ENCODE measurements at places on chromosomes 2 and 18.

DNA sequence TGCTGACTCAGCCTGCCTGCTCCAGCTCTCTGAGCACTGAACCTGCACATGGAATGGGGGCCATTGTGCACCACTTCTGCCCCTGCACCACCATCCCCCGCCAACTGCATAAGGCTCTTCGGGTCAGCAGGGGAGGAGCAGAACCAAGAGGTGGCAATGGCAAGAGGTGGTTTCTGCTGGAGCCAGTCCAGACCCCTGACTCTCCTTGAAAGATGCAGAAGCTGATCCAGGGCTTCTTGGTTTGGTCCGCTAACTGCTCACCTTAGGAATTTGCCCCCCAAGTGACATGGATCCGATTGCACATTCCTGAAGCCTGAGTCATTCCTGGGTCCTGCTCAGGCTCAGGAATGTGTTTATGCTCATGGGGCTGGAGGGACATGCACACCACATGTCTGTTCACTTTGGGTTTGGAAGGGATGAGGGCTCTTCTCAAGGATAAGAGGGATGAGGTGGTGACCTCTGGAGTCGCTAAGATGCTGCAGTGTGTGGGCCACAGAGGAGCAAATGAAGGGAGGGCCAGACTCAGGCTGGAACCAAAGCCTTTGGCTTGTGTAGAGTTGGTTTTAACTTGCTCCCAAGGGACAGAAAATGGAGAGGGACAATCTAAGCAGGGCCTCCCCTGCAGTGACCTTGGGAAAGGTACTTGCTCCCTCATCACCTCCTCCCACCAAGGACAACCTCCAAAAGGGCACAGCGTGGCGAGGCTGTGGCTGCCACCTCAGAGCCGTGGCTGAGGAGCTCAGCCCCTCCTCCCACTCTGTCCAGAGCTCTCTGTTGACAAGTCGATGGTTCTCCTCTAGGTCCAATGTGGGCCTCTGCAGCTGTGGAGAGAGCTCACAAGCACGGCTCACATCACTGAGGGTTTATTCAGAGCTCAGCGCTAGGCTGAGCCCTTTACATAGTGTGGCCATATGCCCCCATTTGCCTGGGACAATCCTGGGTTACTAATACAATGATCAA, 66.2 kb downstream of the HS1BP3 start:
- DNase-seq, result peak; percentile 71

GRCh38 chr18:2618009-2618408, 37.5 kb upstream of the SMCHD1 start:
- no peak for DNase-seq

GRCh38 chr2:11945139-11946126, 199.0 kb downstream of the LPIN1 start:
- no peak for DNase-seq

GRCh38 chr2:25545899-25546298, 127.5 kb downstream of the DTNB start:
- no peak for DNase-seq

DNA sequence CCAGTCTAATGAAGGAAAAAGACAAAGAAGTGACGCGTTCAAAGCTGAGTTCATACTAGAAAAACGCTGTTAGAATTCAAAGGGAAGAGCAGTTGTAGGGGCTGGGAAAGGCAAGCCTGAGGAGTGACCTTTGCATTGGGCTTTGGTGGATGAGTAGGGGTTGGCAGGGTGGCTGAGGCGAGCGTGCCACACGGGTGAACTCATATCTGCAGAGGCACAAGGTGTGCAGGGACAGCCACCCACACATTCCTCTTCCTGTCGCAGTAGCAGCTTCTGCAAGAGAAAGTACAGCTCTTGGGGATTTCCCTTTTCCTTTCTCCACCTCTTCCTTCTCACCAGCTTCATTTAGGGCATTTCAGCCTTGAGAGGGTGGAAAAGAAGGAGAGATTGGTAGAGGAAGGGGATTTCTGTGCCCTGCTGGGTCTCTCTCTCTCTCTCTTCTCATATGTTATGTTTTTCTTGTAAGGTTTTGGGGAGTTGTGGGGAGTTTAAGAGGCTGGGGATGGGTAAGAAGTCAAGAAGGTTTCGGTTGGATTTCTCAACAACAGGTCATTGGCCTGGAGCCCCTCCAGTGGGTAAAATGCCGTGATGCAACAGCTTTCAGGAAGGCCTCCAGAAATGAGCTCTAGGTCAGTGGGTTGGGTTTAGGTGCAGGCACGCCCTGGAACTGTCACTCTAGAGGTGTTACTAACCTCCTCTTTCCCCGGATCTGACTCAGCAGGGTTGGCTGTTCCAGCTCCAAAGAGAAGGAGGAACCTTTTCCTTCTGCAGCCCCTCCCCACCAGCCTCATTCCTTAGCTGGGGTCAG, 40.1 kb downstream of the ODC1 start:
- peak; percentile 56 for DNase-seq

DNA sequence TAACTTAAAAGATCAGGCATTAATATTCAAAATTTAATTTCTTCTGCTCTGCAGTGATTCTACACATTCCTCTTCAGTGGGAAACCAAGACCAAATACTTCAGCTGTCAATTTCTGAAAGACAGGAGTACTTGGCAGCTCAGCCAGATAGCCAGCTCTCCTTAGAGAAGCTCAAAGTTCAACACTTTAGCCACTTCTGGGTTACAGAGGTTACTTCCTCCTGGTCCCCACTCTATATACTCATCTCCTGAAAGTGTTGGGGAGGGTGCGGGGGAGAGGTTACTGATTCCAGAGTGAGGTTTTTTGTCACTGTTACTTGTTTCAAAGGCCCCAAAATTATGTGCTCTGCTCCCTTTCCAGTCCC, 4.1 kb downstream of the CYTIP start:
- no peak for DNase-seq

GRCh38 chr2:28137221-28137620, 246.7 kb downstream of the BABAM2 start:
- peak; percentile 80 for DNase-seq

- no peak for DNase-seq
These were observed 24.1 kb downstream of the TRABD2A start for GRCh38 chr2:84856787-84857186.

DNA sequence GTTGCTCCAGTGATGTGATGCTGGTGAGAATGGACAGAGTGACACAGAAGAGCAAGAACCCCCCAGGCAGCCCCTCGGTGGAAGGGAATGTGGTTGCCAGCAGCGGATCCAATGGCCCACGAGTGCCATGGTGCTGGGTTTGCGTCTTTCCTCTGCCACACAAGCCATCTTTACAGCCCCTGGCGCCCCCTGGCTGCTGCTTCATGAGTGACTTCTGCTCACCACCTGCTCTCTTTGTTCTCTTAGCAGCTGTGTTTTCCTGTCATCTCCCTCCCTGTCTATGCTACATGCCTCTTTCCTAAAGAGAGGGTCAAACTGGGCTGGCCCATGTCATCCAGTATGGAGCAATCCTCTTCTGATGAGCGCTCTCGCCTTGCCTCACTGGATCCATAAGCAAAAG, 300.0 kb upstream of the SMIM21 start:
- no peak for DNase-seq

DNA sequence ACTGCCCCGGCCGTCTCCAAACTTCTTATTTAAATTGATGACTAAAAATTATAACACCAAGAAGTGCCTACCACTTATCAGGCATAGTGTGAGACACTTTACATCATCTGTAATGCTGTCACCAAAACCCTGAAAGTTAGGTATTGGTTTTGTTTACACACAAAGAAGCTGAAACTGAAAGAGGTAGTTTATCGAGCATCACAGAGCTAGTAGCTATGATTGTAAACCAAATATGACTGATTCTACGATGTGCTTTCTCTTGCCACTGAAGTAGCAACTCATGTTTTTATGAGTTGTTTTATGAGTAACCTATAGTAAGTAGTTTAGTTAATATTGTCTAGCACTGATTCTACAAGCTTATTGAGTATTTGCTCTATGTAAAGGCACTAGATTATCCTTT, 31.5 kb downstream of the DYNC1I2 start:
- no peak for DNase-seq

GRCh38 chr2:239110595-239111048, 262.7 kb downstream of the TWIST2 start:
- DNase-seq, result no peak

DNA sequence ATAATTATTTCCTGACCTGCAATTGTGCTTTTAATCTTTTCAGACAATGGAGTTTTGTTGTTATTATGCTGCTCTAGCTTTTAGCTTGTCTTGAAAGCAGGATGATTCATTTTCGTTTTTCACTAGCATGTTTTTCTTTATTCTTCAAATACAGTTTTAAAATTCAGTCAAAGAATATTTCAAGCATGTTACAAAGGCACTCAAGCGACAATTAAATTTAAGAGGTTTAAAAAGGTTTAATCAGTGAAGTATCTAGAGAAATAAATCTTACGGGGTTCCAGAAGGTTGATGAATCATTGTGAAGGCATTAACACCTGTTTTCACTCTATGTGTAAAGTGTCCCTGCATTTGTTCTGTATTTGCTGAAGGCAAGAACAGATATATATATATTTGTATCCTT, 390.7 kb upstream of the TMEFF2 start:
- no peak for DNase-seq

GRCh38 chr2:37143974-37144373, 12.8 kb downstream of the EIF2AK2 start:
- no peak for DNase-seq

- DNase-seq, result no peak
These were observed 66.0 kb downstream of the RAB10 start for GRCh38 chr2:26099933-26100332.

GRCh38 chr2:12073217-12073852, 326.9 kb downstream of the LPIN1 start:
- DNase-seq, result no peak

DNA sequence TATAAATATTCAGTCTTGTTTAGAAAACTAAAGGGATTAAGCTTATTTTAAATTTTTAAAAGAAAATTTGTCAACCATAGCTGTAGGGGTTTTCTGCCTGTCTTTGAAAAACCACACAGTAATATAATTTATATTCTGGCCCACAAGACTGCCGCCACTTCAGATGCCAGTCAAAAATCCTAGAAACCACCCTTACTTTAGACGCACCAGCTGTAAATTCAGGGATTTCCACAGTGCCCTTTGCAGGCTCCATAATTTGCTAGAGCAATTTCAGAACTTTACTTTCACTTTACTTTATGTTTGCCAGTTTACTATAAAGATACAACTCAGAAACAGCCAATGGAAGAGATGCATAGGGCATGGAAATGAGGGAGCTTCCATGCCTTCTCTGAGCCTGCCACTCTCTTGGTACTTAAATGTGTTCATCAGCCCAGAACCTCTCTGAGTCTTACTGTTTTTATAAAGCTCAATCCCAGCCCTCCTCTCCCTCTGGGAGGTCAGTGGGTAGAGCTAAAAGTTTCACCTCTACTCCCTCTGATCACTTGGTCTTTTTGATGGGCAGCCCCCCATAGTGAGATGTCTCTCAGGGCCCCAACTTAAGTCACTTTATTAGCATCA, 63.3 kb downstream of the KYNU start:
- DNase-seq, result no peak

DNA sequence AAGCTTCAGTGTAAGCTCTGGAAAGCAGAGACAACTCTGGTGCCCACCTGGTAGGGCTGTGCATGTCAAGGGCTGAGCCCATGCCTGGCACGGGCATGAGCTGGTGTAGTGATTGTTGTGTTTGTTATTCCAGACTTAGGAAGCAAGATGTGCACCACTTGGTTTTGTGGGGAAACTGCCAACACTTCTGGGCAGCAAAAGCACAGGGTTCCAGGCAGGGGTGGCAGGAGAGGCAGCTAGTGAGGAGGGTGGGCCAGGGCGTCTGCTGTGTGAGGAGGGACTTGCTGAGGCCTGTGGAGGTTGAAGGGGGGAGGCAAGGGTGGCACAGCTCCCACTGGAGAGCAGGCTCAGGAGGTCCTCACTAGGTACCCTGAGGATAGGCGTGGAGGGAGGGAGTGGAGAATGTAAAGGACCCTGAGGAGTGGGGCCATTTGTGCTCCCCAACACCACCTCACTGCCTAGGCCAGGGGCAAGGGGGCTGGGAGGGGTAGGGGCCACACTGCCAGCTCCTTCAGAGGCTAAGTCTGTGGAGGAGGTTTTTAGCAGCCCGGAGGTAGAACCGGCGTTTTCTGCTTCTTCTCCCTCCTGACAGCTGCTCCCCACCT, 104.0 kb upstream of the POU3F3 start:
- no peak for DNase-seq

DNA sequence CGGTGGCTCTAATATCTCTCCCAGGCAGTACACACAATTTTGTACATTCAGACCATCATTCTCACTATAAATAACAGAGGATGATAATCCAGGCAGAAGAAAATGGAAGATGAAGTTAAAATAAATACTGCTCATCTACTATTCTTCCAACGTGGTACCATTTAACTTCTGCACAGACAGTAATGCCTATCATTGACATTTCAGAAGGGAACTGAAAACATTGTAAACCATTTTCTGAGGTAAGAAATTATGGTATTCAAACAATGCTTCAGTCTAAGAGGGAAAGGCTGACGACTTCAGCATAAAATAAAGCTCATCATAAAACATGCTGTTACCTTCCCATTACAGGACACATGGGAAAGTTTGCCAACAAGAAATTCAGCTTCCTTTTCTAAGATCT, 814.4 kb downstream of the NR4A2 start:
- DNase-seq, result no peak

DNA sequence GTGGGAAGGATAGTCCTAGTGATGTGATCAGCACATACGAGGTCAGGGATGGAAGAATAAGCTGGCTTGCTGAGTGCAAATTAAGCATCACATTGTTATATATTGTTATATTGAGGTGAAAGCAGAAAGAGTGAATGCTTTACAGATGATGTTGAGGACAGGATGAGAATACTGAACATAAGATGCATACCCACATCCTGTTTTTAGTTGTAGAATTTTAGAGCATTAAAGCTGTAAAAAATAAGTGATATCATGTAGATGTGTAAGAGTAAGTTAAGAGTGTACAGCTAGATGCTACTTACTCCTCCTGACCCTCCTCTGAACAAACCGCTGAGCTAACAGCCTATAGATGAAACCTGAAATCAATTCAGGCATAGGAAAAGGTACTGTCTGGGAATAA, 271.0 kb upstream of the KCNJ3 start:
- DNase-seq, result no peak

DNA sequence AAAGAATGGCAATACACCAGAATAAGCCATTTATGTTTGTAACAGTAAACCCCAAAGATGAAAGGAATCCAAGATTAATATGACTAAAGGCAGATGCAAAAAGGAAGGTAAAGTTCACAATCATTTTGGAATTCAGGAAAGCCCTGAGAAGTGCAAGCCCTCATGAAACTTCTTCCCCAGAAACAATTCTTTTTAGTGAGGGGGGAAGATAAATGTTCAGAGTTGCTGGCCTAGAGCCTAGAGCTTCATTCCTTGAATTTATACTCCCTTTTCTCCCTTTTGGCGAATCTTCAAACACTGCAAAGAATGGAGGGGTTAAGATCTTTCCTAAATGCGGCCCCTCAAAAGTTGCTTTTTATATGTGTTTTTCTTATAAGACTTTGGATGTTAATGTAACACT, 368.8 kb downstream of the MEIS1 start:
- no peak for DNase-seq

- DNase-seq, result peak; percentile 74
These were observed 46.0 kb downstream of the COX7A2L start for GRCh38 chr2:42314892-42315468.

DNA sequence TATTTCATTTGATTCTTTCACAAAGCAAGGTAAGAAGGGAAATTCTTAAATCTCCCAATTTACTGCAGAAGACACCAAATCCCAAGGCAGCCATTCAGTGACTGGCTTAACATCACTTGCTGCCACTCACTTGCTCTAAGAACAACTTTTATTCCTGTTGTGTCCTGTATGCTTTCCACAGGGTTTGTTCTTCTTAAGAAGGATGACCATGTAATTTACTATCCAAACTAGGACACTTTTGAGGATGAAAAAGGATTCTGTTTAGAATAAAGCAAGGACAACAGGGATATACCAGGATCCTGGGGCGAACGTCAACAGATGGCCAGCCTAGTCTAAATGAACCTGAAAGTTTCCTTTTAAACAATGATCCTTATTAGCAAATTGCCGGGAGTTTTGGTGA, 34.8 kb downstream of the RIT2 start:
- no peak for DNase-seq

Data from amniotic stem cell (primary cell).